ENCODE measurements at places on chromosomes 3 and 15.
A peak's percentile ranks its signal among the peaks of the same experiment; 100 is the strongest.

GRCh38 chr15:59208613-59209249 is 2.1 kb downstream of the LDHAL6B start:
- DNase-seq = no peak

GRCh38 chr15:68683551-68683950 is 104.8 kb downstream of the CORO2B start:
- no peak for DNase-seq

DNA sequence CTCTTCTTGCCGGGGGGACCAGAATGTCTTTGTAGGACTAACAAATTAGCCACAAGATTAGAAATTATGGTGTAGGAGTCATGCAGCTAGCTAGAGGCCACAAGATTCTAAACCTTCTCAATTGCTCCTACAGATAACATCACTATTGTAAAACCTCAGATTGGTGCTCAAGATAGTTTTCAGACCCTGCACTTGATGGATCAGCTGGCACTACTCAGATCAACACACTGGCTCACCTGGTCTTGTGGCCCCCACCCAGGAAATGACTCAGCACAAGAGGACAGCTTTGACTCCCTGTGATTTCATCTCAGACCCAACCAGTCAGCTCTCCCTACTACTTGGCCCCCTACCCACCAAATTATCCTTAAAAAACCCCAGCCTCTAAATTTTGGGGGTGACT is 124.1 kb upstream of the RASGRP1 start:
- DNase-seq = no peak

DNA sequence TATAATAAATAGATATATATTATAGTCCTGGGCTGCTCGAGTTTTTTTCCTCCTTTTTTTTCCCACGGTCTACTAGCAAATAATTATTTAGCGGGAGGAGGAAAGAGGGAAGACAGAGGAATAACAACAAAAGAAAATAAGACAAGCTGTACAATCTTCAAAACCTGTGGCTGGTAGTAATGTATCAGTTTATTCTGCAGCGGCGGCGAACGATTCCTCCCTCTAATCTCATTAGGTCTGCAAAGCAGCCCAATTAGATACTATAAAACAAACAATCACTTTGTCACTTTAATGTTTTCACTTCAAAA is 390 bp upstream of the TLE3 start:
- DNase-seq = no peak

- DNase-seq = no peak
Measured at GRCh38 chr15:98660055-98660454, 11.7 kb downstream of the IGF1R start.

DNA sequence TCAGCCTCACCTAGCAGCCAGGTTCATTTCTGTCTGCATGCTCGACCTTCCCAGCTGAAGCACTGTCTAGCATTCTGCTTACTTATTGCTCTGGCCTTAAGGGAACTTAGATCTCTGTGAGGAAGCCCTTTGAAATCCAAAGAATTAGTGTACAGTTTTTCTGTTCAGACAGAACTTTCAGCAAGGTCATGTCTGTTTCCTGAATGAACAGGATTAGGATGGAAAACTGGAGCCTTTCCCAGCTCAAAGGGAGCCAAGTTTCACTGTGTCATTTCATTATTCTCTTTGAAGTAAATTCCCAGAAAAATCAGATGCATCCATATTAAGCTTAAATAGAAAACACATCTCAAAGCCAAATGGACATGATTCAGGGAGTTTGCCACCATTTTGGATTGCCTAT is 457.3 kb upstream of the KCNMB2 start:
- DNase-seq = no peak

GRCh38 chr15:76185716-76186115 is 125.6 kb downstream of the ETFA start:
- no peak for DNase-seq

- no peak for DNase-seq
Measured at GRCh38 chr15:91040856-91041255, 18.5 kb upstream of the VPS33B start.

- no peak for DNase-seq
Measured at GRCh38 chr3:39839484-39839883, 30.1 kb downstream of the MYRIP start.

DNA sequence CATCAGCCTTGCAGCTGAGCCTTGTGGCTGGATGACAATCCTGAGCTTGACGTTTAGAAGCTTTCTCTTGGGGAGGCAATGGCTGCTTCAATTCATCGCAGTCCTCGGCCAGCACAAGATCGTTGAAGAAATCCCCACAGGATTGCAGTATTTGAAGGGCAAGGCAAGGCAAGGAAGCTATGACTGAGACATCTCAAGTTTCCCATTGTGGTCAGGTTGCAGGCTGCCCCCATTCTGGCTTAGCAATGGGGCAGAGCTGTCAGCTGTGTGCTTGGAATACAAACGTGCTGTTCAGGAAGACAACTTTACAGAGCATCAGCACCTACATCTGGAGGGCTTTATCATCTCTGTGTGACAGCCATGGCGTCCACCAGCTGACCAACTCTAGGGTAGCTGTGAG is 275.9 kb upstream of the TBL1XR1 start:
- no peak for DNase-seq

- DNase-seq = no peak
Measured at GRCh38 chr3:3281024-3281423, 101.5 kb upstream of the CRBN start.

DNA sequence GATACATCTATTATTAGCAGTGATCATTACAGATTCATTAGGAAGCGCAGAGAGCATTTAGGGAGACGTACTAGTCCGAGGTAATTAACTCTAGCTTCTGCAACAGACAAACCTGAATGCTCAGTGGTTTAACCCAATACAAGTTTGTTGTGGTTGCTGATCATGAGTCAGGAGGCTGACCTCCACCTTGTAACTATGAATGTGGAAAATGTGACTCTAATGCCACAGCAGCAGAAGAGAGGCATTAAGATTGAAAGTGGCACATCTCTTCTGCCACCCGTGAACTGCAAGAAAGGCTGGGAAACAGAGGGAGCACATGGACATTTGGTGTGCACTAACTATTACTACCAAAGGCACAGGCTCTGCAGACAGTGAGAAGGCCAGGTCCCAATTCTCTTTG is 71.2 kb upstream of the C3orf80 start:
- DNase-seq = no peak

DNA sequence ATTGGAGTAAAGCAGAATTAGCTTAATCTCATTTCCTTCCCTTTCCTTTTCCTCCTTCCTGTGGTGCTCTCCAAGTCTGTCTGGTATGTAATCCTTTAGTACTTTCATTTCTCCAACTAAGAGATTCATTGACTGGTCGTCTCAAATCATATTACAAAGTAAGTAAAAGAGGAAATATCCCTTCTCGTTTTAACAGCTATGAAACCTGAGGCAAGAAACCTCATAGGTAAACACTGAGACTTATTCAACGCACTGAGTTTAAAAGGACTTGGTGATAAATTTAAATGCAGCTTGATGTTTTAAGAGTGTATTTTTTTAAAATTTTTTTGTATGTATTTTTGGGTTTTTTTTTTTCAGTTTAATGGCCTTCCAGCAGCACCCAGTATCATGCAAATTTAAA is 117.2 kb upstream of the LRRC3B start:
- no peak for DNase-seq

DNA sequence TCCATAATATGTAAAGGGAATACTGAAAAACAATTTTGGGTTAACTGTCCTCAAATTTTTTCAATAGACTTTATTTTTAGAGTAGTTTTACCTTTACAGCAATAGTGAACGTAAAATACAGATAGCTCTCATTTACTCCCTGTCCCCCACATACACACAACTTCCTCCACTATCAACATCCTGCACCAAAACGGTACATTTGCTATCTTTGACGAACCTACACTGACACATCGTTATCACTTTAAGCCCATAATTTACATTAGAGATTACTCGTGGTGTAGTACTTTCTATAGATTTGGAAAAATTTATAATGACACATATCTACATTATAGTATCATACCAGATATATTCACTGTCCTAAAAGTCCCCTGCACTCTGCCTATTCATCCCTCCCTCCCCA is 16.9 kb upstream of the P2RY1 start:
- no peak for DNase-seq

DNA sequence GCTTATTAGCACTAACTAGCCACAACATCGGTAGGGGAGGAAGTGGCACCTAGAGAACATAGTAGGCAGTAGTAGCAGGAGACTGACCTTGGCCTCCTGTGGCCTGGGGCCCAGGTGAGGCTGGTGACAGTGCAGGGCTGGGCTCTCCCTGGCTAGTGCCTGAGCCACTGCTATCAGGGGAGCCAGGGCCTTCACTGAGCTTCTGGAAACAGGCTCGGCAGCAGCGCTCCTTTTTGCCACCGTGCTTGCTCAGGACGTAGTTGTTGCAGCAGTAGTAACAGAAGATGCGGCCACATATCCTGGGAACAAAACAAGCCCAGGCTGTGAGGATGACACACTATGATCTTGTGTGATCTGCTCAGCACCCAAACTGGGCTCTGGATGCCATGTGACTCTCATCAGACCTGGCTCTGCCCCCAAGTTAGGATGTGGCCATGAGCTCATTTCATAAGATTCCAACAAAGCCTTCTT is 15.1 kb downstream of the CXCR6 start:
- no peak for DNase-seq

GRCh38 chr3:52890735-52891134 is 6.6 kb downstream of the STIMATE start:
- no peak for DNase-seq

- DNase-seq = no peak
Measured at GRCh38 chr3:24196526-24196925, 251.4 kb downstream of the NR1D2 start.

DNA sequence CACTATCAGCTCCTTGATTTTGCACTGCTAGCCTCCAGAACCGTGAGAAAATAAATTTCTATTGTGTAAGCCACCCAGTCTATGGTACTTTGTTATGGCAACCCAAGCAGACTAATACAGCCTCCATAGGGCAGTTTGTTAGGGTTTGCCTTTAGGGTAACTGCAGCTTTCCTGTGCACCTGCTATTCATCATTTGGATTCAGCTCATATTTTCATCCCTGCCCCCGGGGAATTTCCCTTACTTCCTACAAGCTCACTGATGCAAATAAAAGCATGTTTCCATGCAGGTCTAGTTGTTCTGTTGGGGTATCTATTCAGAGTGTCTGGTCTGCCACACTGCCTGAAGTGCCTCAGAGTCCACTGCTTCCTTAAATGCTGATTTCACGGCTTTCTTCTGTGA is 48.6 kb upstream of the ATOSA start:
- DNase-seq = no peak

GRCh38 chr3:70400194-70400593 is 87.8 kb upstream of the MDFIC2 start:
- no peak for DNase-seq

- no peak for DNase-seq
Measured at GRCh38 chr3:153591561-153592245, 429.7 kb downstream of the RAP2B start.

- no peak for DNase-seq
Measured at GRCh38 chr15:86159468-86159867, 79.8 kb downstream of the AGBL1 start.

DNA sequence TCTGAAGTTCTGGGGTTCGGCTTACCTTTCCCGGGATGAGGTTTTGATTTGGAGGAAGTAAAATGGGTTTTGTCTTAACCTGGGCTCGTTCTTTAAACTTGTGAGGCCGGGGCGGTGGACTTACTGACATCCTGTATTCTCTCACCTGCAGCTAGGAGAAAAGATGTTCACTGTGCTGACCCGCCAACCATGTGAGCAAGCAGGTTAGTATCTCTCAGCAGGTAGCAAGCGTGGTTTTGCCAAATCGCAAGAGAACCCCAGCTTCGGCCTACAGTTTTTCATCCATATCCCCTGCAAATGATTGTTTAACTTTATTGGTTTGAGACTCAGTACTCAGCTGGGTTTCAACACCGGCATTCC is 891 bp downstream of the ENTPD3 start:
- DNase-seq = no peak

DNA sequence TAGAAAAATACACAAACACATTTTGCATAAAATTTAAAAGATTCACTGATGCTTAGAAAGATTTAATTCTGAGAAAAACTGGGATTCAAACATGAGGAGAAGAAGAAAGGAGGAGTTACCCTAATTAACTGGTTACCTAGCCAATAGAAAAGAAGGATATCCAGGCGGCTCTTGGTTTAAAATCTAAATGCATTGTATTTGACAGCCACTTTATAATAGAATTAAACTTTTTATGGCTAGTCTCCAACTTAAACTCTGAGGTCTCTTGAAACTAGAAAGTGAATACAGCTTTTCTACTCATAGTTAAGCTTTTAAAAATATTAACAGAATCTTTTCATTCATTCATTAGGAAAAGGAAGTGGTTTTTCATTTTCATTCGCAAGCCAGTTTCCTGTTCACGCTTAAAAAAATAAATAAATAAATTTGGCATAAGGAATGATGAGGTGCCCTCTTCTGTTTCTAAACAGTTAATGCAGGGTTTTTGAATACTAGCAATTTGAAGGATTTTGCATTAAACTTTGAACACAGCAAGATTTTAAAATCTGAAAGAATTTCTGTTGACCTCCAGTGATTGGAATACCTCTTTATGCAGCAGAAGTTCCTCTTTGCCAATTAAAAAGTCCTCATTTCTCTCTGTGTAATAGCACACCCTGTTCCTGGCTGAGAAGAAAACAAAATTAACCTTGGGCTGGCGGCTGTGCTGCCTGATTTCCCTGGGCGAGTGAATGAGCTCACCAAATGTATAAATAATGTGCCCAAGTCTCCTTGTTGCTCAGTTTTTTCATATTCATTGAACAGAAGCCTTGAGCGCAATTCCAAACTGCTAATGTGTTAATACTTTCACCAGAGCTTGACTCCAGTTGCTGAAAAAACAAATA is 105.1 kb downstream of the ZMAT3 start:
- peak; percentile 15 for DNase-seq

DNA sequence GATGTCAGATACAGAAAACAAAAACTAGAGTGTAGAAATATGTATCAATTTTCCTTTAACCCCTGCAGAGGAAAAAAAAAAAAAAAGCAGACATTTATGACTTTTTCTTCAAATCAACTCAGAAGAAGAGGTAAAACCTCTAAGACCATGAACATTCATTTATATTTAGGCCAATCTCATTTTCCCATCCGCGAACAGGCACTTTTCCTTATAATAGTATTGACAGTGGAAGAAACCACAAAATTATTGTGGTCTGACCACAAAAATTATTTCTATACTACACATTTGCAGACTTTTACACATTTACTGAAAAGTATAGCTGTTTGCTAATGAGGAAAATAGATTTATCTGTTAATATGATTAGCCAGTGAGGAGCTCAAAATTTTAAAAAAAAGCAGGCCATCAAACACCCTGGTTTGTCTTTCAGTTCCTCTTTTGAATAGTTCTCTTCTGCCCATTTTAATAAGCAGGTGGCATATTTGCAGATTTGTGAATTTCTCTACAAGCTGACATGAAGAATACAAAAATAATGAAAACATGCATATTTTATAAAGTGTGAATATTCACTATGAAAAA is 5.7 kb downstream of the OSBPL11 start:
- no peak for DNase-seq
